ENCODE measurements at places on chromosomes 3 and 15.

DNA sequence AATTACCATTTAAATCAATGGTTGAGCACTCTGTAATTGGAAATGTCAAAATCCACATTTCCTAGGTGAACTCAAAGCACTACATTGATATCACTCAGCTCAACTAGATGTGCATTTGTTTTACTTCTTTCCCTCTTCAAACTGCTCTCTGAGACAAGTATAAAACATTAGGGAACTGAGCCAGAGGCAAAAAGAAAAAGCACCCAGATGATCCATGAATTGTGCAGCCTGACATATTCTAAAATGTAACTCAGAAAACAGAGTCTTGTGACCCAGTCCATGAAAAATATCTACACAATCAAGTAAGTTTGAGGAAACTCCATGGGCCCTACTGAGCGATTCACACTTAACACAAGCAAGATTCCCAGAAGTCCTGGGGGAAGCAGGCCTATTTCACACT is 9.8 kb downstream of the SRGAP3 start:
- no peak for DNase-seq

- DNase-seq: peak; percentile 51
Observed at GRCh38 chr3:74562558-74563269, 51.7 kb downstream of the CNTN3 start.

- peak; percentile 13 for DNase-seq
Observed at GRCh38 chr3:133821767-133822638, 16.4 kb downstream of the SRPRB start.

DNA sequence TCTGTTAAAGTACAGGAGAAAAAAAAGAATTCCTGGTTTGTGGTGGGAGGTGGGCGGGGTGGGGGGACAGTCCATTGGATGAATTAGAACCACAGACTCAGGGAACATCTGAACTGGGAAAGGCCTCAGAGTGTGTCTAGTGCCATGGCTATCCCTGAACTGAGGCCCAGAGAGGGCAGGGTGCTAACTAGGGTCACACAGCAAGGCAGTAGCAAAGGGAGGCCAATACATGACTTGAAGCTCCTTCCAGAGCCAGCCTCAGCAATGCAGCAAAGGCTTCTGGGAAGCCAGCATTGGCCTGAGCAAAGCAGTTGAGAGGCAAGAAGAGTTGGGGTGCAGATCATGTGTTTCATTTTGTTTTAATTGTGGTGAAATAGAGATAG is 85.4 kb downstream of the SMAD6 start:
- no peak for DNase-seq

DNA sequence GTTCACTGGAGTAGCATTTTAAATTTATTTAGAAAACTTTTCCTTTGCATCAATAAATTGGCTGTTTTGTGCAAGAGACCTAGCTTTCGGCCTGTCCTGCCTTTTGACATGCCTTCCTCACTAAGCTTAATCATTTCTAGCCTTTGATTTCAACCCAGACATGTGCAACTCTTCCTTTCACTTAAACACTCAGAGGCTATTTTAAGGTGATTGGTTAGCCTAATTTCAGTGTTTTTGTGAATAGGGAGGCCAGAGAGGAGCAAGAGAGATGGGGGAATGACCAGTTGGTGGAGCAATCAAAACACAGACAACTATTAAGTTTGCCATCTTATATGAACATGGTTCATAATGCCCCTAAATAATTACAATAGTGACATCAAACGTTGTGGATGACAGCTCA is 333.4 kb downstream of the SLC9A9 start:
- no peak for DNase-seq

- peak; percentile 98 for DNase-seq
Observed at GRCh38 chr15:74040109-74040850, 42.1 kb downstream of the GOLGA6A start.

- DNase-seq: peak; percentile 88
Observed at GRCh38 chr15:51758645-51759044, 7.2 kb downstream of the TMOD2 start.

GRCh38 chr15:94621736-94622135 is 390.4 kb downstream of the MCTP2 start:
- no peak for DNase-seq

DNA sequence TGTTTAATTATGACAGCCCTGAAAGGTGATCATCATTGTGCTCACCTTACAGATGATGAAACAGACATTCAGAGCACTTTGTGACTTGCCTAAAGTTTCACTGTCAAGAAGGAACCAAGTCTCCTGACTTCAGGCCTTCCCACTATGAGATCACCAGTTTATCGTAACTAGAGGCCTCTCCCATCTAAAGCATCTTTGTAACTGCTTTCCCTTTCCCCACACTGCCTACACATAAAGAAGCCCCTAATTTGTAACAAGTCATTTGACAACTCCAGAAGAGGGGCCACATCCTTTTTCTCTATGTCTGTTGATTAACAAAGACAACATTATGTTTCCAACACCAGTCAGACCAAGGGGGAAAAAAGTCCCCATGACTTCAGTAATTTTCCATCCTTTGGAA is 1.1 kb downstream of the KLHL6 start:
- no peak for DNase-seq

DNA sequence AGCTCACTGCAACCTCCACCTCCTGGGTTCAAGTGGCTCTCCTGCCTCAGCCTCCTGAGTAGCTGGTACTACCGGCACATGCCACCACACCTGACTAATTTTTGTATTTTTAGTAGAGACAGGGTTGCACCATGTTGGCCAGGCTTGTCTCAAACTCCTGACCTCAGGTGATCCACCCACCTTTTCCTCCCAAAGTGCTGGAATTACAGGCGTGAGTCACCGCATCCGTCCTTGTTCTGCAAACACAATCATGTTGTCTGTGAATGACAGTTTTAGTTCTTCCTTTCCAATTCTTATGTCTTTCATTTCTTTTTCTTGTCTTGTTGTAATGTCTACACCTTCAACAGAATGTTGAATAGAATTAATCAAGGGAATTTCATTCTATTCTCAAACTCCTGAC is 16.3 kb upstream of the SMCO1 start:
- no peak for DNase-seq

- DNase-seq: no peak
Observed at GRCh38 chr3:60440869-60441268, 810.4 kb downstream of the FHIT start.

DNA sequence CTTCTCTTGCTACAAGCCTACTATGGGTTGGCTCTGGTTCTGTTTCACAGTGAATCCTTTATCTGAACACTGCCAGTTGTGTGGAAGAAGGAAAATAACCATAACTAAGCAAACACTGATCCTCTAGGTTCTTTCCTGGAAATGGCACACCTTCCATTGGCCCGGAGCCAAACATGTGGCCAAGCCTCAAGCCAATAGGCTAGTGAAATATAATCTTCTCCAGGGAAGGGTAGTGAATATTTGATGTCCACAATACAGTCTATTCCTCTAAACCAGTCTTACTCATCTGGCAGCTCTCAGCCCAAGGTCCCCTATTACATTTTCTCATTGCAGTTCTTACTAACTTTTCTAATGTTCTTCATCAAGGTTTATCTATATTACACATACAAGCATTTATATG is 921.3 kb downstream of the TUSC7 start:
- no peak for DNase-seq

GRCh38 chr15:60413231-60413824 is 15.5 kb upstream of the ANXA2 start:
- DNase-seq: peak; percentile 54

DNA sequence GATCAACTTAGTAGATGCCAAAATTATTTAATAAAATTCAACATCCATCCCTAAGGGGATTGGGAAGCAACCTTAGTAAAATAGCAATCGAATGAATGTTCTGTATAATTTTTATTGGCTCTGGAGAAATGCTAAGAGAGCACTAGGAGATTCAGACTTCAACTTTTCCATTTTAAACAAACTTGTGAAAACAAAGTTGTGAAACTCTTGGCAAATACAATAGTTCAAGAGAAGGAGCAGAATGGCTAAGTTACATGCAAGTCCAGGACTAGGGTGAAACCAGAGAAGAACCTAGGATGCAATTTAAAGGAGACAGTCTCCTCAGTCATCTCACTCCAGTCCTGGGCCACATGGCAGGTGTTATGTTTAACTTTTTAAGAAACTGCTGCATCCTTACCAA is 16.7 kb upstream of the ZNF280D start:
- peak; percentile 41 for DNase-seq

DNA sequence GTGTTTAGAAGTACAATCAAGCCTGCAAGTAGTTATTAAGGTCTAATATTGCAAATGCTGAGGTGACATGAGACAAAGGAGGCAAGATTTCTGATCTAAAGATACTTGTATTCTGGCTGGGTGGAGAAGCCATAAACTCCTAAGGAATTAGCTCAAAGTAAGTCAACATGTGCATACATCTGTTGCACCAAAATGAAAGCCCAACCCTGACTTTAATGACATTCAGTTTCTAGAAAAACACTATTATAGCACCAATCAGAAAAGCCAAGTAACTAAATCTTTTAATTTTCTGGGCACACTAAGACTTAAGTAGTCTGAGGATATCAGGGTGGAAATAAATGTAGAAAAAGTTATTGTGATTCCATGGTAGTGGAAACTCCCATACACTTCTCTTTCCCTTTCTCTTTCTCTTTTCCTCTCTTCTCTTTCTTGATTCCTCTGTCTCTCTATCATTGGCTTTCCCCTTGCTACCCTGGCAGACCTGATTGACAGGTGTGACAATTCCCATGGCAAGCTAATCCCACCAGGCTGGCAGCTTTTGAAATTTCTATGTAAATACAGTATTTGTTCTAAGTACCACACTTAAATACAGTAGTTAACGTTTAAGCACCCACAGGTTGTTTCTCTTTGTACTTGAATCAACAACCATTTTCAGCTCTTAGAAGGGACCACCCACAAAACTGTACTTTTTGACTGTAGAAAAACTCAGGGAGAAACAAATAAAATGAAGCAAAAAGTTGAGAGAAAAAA is 528.4 kb upstream of the SEMA6D start:
- no peak for DNase-seq

DNA sequence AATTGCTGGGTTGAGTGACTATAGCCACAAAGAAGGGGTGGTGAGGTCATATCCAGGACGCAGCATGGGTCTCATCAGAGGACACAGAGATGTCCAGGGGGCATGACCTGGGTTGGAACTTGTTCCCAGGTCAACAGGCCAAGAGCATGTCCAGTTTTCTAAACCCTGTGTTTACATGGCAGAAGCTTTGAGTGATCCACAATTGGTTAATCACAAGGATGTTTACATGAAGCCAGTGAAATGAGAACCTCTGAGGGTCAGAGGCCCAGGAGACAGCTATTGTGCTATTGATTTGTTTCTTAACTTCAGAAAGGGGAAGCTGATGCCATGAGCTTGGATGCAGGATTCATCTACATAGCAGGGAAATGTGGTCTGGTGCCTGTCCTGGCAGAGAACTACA is 42.2 kb upstream of the TOPBP1 start:
- no peak for DNase-seq

DNA sequence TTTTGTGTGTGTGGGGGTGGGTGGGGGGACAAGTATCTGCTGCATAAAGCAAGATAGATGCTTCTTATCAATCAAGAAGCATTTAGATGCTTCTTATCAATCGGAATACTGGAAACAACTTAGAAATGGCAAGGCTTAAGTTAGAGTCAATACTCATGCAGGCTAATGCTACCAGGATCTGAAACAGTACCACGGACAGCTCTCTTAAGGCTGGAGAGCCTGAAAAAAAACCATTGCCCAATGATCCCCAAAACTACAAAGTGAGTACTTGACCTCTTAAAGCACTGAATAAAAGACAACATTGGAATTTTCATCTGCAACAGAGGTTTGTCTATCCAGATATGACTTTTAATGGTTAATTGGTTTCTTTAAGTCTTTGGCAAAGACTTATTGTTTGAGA is 262.3 kb downstream of the GAP43 start:
- peak; percentile 9 for DNase-seq

GRCh38 chr3:13322324-13322723 is 97.8 kb downstream of the NUP210 start:
- no peak for DNase-seq

Data from fibroblast of skin of right quadriceps (primary cell).